A673 (cell line): ENCODE measurements at places on chromosomes 7 and 10. TPM values are rescaled to one million over a fixed set of nuclear protein-coding genes. Genes with fewer than 3 reads are reported as not detected.
A peak's percentile ranks its signal among the peaks of the same experiment; 100 is the strongest.

Gene MMP21
- not detected in 2 replicates for total RNA-seq

Gene GPR26
- not detected in 2 replicates for total RNA-seq

Gene UPK3BL1
- 10.4 and 11.4 TPM in 2 replicates for total RNA-seq

Gene TMEM178B
- 1.1 and 2.8 TPM in 2 replicates for total RNA-seq

DNA sequence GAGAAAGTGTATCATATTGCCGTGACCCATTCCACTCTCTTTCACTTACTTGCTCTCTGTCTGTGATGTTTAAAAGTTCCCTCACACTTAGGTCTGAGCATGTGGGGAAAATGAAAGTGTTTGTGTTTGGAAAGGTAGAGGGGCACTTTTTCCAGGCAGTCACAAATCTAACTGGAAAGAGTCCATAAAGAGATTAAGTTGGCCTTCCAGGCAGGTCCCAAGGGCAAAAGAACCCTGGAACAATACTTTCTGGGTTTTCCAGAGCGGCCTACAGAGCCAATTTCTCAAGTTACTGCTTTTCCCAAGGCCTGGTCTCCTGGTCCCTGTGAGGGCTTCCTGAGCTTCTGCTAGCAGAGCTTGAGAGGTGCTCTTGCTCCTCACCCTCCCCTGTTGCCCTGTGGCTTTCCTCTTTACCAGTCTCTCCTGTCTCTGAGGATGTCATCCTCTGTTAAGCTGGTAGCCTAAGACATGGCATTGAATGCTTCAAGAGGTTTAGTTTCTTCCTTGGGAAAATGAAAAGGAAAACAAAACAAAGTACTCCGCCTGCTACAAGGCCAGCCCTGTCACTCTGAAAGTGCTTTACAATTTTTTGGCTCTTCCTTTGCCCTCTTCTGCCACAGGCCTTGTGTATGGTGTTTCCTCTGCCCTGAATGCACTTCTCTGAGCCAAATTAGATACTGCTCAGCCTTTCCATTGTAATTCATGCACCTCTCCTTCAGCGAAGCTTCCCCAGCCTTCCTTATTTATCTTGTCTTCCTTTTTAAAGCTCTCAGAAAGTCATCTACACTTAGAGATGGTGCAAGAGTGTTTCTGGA is 20.1 kb downstream of the TES start:
- no peak overlapping the region for H3K4me3 ChIP-seq
- DNase-seq, result no peak
- peak overlapping the region; percentile 78 for H3K27ac ChIP-seq
- peaks cover 89% of the 10 kb centered on the region for H3K4me1 ChIP-seq
- H3K27me3 ChIP-seq, result no peaks in the 10 kb centered on the region

GRCh38 chr7:44184873-44185446 is 4.3 kb downstream of the GCK start:
- no peaks in the 10 kb centered on the region for H3K27me3 ChIP-seq
- DNase-seq, result no peak
- H3K36me3 ChIP-seq, result no peaks in the 10 kb centered on the region
- H3K4me1 ChIP-seq, result no peaks in the 10 kb centered on the region
- H3K4me3 ChIP-seq, result no peak overlapping the region

GRCh38 chr7:18727115-18727870 is 231.7 kb downstream of the HDAC9 start:
- no peak overlapping the region for H3K27ac ChIP-seq
- H3K4me3 ChIP-seq, result no peak overlapping the region
- no peak for DNase-seq
- no peaks in the 10 kb centered on the region for H3K36me3 ChIP-seq
- H3K27me3 ChIP-seq, result no peaks in the 10 kb centered on the region
- no peaks in the 10 kb centered on the region for H3K4me1 ChIP-seq

DNA sequence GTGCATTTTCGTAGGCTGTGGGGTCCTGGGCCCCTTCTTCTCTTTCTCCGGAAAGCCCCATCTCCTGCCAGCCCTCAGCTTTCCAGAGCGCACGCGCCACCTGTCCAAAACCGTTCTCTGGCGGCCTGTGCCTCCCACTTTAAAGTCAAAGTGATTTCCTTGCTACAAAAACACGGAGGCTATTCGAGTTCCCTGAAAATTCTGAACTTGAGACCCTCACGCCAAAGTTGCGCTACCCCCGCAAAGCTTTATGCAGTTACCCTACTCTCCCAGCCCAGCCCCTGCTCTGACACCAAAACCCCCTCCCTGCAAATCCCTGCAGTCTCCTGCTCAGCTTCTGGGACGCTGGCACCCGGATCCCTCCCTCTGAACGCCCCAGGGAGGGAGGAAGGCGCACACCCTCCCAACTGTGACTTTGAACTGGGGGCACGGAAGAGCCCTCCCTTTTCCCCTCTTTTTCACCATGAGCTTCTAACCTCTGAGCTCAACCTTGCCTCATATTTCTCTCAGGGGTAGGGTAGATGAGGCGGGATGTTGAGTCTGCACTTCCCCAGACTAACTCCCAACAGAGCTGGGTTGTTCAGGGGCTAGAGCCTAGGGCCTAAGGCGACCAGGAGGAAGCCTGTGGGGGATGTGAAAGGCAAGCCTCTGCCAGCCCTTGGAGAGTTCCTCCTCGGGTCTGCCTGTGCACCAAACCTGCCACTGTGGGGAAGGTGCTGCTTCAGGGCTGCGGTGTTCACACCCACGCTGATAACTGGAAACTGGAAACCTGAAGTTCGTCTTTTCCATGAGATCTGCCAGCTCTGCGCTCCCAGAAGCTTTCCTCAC is 2.7 kb upstream of the PAX4 start:
- peaks cover 94% of the 10 kb centered on the region for H3K27me3 ChIP-seq
- no peak for DNase-seq
- H3K4me1 ChIP-seq, result no peaks in the 10 kb centered on the region
- no peak overlapping the region for H3K4me3 ChIP-seq
- no peaks in the 10 kb centered on the region for H3K36me3 ChIP-seq
- no peak overlapping the region for H3K27ac ChIP-seq

DNA sequence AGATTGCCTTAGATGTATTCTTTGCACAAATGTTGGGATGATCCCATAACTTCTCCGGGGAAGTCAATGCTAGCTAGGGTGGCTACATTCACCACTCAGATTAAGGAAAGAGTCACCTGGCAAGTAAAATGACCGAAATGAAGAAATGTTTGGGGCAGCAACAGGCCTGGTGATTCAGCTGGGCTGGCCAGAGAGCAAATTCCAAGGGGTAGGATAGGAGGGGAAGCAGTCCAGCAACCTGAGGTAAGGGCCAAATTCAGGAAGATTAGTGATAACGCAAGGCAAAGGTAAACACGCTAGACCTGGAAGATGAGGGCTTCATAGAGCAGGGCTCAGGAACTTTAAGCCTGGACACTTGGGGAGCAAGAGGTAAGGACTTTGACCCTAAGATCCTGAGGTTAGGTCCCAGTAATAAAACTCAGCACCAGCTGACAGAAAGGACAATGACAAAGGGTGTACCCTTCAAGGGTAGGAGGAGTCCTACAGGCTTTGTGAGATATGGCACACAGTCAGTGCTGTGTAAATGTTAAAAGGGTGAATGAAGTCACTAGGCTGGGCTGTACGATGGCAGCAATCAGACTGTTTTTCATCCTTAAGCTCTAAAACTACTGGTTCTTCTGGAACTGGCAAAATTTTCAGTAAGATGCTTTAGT is 22.7 kb upstream of the SMNDC1 start:
- H3K27me3 ChIP-seq, result no peaks in the 10 kb centered on the region
- no peak overlapping the region for H3K4me3 ChIP-seq
- no peaks in the 10 kb centered on the region for H3K36me3 ChIP-seq
- DNase-seq, result no peak
- no peak overlapping the region for H3K27ac ChIP-seq

DNA sequence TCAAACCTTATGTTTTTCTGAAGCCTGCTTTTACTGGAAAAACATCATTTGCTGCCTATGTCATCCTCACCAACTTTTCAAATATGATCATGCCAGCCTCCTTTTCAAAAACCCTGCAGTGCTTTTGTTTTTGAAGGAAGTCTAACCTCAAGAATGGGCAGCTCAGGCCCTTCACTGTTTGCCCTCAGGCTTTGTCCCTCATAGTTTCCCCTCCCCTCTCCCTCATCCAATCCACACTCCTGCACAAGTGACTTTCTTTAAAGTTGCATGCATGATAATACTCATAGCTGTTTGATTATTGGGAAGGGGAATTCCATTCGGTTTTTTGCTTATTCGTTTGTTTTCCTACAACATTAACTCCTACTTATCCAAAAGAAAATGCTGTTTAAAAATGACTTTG is 219.4 kb downstream of the SEMA3E start:
- no peaks in the 10 kb centered on the region for H3K36me3 ChIP-seq
- no peak overlapping the region for H3K27ac ChIP-seq
- H3K4me1 ChIP-seq, result no peaks in the 10 kb centered on the region
- no peak overlapping the region for H3K4me3 ChIP-seq
- peaks cover 4% of the 10 kb centered on the region for H3K27me3 ChIP-seq
